SK-N-SH (cell line): ENCODE measurements at places on chromosomes 5 and 9.

DNA sequence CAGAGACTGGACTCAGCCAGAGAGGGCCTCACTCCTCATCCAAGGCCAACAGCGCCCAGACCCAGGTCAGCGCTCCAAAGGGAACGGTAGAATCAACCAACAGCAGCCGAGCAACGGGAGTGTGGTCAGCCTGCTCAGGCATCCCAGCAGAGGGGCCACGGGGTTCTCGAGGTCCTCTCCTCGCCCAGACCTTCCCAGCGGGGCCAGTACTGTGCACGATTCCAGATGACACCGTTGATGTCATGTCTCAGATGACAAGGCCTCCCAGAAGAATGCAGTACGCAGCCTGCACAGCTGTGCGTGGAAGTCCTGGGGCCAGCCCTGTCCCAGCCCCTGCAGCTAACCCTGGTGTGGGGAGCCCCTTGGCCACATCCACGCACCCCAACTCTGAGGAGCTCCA is 141.0 kb upstream of the PPP1R26 start:
- no peak for DNase-seq

DNA sequence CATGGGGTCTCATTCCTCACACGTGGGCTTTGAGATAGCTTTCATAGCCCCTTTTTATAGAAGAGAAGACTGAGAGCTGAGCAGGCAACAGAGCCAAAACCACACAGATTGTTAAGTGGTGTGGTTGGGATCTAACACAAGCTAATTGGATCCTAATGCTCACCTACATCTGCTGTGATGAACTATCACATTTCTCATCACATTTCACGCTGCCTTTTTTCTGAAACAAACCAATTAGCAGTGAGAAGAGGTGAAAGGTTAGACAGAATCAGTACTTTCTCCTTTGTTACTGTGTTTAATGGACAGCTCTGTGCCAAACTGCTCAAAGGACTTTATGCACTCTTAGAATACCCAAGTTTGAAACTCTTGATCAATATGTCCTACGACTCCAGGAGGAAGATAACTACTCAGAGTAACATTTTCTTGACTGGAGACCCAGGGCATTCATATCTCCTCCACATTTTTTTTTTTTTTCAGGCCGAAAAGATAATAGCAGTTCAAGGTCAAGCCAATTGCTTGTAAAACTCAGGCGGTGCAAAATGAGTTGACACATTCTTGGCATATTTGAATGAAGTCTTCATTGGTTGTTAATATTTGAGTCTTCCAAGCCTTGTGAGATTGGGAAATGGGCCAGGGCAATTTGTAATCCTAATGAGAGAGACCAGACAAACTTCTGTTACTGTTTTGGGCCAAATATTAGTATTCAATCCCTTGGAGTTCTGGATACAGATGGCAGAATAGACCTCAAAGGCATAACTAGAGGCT is 138.4 kb downstream of the KCTD16 start:
- no peak for DNase-seq

DNA sequence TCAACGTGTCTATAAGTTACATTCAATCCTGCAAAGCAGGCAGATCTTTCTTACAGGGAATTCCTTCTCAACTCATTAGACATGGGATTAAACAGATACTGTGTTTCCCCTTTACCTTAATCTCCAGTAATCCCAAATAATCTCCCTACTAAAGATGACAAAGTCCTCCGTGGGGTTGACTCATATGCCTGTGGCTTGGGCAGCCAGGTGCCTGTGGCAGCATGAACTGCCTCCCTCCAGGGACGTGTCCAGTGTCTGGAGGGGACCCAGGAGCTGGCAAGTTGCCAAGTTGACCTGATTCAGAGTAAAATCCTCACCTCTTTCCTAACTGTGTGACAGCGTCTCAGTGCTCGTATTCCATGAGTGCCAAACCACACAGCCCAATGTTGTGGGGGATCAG is 94.6 kb upstream of the PTCH1 start:
- peak; percentile 48 for DNase-seq

GRCh38 chr5:84725946-84726570 is 341.4 kb upstream of the EDIL3 start:
- no peak for DNase-seq

GRCh38 chr9:35464141-35465025 is 25.5 kb upstream of the RUSC2 start:
- DNase-seq: no peak
